ENCODE measurements at places on chromosomes 1 and 21. TPM values are rescaled to one million over a fixed set of nuclear protein-coding genes. Genes with fewer than 3 reads are reported as not detected.

- no peak overlapping the region for H3K27ac ChIP-seq
- no peaks in the 10 kb centered on the region for H3K4me1 ChIP-seq
- no peaks in the 10 kb centered on the region for H3K27me3 ChIP-seq
- no peak overlapping the region for H3K4me3 ChIP-seq
- H3K36me3 ChIP-seq: no peaks in the 10 kb centered on the region
Observed at GRCh38 chr1:56189946-56190805, 389.2 kb downstream of the PLPP3 start.

FMO2 gene
- total RNA-seq: 33.9 TPM

GRCh38 chr1:26417111-26417759, 6.6 kb downstream of the LIN28A start:
- H3K36me3 ChIP-seq: no peaks in the 10 kb centered on the region
- peak; percentile 93 for DNase-seq
- peaks cover 29% of the 10 kb centered on the region for H3K27me3 ChIP-seq
- no peak overlapping the region for H3K27ac ChIP-seq
- no peaks in the 10 kb centered on the region for H3K4me1 ChIP-seq

DNA sequence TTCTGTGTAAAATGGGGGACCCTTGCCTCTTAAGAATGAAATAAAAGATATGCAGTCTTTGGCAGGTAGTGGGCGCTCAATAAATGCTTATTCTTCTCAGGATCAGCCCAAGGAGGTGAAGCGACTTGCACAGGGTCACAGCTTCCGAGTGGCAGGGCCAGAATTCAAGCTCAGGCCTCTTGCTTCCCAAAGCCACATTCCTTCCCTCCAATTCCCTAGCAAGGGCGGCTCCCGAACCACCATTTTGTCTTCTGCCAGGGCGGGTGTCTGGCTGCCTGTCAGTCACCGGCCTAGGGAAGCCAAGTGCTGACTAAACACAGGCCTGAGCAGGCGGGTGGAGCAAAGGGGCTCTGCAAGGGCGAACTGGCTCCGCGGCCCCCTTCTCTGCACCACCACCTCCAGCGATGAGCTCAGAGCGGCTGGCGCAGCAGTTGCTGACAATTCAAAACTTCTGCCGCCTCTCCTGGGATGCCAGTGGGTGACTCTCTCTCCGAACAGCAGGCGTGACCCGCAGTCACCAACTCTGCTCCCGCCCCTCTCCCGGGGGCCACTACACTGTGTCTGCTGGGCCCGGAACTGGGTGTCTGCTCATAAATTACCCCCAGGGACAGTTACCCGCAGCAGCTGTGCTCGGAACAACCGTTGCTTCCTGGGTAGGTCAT, 10.8 kb downstream of the GPR3 start:
- H3K4me1 ChIP-seq: peaks cover 26% of the 10 kb centered on the region
- H3K4me3 ChIP-seq: no peak overlapping the region
- peaks cover 38% of the 10 kb centered on the region for H3K36me3 ChIP-seq
- no peaks in the 10 kb centered on the region for H3K27me3 ChIP-seq

RGS16 gene
- 11.0 TPM for total RNA-seq

DNA sequence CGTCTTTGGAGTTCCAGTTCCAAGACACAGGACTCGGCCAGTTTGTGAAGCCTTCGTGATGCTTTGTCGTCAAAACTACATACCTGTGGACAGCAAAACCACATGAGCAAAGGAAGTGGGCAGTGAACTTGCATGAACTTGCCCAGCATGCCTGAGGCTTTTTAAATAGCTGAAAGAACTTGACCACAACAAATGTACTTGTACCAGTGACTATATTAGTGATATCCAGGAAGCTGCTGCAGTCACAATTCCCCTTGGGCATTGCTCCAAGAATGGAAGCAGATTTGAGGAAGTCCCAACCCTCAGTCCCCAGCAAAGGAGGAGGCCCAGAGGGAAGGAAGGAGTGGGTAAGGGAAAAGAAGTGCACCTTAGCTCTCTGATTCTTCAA, 2.6 kb downstream of the FUCA1 start:
- no peaks in the 10 kb centered on the region for H3K36me3 ChIP-seq
- H3K27me3 ChIP-seq: no peaks in the 10 kb centered on the region
- no peak for DNase-seq
- peaks cover 43% of the 10 kb centered on the region for H3K4me1 ChIP-seq
- H3K27ac ChIP-seq: no peak overlapping the region
- H3K4me3 ChIP-seq: no peak overlapping the region

PTGER3 gene
- total RNA-seq: 1.6 TPM

- no peak overlapping the region for H3K27ac ChIP-seq
- no peak for DNase-seq
- H3K27me3 ChIP-seq: no peaks in the 10 kb centered on the region
- H3K4me1 ChIP-seq: peaks cover 4% of the 10 kb centered on the region
- H3K36me3 ChIP-seq: no peaks in the 10 kb centered on the region
Observed at GRCh38 chr1:192803501-192803900, 5.3 kb upstream of the RGS2 start.

All from left lung (tissue), 14 donors.